ENCODE measurements at places on chromosomes 2 and 18.

GRCh38 chr2:227799202-227799601 lies 14.4 kb upstream of the CCL20 start:
- DNase-seq, result no peak

- no peak for DNase-seq
Observed at GRCh38 chr2:148565272-148565894, 79.2 kb upstream of the EPC2 start.

DNA sequence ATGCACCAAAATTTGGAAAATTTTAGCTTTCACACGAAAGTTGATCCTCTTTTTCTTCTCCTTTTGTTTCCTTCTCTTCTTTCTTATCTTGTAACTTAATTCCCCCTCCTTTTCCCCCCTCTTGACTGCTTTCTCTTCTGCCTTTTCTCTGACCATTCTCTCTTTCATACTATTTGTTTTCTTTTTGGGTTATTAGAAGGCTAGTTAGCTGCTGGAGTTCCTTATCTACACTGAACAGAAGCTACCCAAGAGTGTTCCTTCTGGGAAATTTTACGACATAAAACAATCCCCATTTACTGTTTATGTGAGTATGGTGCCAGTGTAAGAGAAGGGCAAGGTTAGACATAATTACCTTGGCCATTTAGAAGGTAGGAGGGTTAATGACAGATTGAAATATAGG lies 218.4 kb upstream of the DTNA start:
- no peak for DNase-seq

DNA sequence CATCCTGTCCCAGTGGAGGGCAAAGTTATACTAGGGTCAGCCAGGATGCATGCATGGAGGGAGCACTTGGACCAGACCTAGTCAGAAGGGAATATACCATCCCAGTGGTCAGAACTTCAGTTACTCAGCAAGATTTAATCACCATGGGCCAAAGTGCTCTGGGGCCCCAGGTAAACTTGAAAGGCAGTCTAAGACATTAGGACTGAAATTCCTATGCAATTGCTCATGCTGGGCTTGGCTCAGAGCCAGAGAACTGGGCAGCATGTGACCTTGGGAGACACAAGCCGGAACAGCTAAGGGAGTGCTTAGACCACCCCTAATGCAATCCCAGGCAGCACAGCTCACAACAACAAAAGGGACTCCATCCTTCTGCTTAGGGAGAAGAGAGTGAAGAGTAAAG lies 401.3 kb downstream of the KCNJ3 start:
- DNase-seq, result no peak

DNA sequence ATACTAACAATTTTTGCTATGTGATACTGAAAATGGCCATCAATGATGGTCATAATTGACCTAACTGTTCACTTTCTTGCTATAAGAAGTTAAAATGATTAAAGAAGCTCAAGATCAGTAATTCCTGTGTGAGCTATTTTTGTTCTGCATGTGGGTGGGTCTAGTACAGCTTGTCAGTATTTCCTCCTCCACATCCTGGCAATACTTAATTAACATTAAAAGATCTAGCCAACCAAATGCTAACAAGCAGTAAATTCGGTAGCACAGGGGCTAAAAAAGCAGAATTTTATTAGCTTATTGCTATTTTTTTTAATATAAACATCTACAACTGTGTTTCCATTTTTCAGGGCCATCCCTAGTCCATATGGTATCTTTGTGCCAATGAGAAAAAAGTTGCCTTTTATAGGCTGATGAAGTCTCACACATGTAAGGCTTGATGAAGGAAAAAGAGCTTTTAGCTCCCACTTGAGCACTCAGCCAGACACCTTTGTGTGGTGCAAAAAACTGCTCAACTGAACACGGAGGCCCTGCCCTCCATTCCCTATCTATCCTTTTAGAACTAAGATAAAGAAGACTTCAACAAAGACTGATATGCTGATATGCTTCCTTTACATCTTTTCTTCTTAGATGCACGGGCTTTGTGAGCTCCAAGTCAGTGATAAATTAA lies 4.9 kb upstream of the PNO1 start:
- DNase-seq, result no peak

DNA sequence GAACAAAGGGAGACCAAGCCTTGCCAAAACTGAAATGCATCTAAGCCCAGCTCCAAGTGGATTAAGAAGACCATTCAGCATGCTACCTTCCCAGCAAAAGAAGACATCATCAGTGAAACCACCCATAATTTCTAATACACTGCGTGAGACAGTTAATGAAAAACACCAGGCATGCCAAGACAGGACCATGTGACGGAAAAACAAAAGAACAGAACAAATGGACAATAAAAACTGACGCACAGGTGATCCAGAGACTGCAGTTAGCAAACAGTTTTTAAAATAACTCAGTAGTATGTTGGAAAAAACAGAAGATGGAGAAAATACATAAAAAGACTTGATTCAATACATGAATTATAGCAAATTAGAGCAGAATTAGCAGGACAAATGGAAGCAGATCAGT lies 15.3 kb downstream of the FAM168B start:
- DNase-seq, result no peak

Data from stimulated activated naive CD8-positive, alpha-beta T cell treated with anti-CD3 and anti-CD28 coated beads, Interleukin-15, Interleukin-2, amounts not matched to agents 100 U/mL and 50 U/mL, for 24 hours (primary cell).